Activated CD4-positive, alpha-beta memory T cell treated with anti-CD3 and anti-CD28 coated beads for 36 hours (primary cell): ENCODE measurements at places on chromosomes 4 and X. TPM values are rescaled to one million over a fixed set of nuclear protein-coding genes. Genes with fewer than 3 reads are reported as not detected.

Gene HERC6
- total RNA-seq = 12.4 TPM

Gene GAGE12J
- total RNA-seq = not detected

- no peak for DNase-seq
Measured at GRCh38 chr4:168514249-168514852, 17.5 kb downstream of the PALLD start.

DNA sequence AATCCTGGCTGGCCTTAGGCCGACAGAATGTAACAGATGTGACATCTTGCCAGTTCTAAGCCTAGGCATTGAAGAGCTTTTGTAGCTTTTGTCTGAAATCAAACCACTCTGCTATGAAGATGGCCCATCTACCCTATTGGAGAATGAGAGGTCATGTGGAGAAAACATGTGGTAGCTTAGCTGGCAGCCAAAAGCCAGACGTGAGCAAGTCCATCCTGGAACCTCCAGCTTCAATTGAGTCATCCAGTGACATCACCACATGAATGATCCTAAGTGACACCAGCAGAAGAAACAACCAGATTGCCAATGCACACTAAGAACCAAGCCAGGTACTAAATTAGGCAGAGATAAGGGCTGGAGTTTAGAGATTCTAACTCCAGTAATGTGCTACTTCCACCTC lies 154.8 kb upstream of the ZFP42 start:
- no peak for DNase-seq

DNA sequence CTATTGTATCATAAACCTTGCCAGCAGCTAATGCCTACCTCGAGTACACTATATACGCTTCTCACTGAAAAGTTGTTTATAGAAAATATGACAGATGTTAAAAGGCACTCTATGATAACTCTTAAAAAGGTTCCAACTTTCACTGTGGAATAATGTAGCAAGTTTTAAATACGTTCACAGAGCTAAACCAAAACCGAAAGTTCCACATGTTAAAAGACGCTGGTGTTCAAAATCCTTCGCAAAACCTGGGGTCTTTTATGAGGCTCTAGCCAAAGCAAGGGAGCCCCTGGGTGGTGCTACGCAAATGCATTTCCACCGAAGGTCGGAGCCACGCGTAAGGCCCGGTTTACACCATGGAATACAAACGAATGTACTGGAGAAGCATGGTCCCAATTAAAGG lies 103.7 kb upstream of the TENM3 start:
- DNase-seq = no peak
